ENCODE measurements at places on chromosomes 4 and X. TPM values are rescaled to one million over a fixed set of nuclear protein-coding genes. Genes with fewer than 3 reads are reported as not detected.

Gene SATL1
- total RNA-seq, result 0.99 TPM

Gene MAGEB2
- not detected for total RNA-seq

Gene UGT2B17
- not detected for total RNA-seq

GRCh38 chr4:101169044-101170014 is 178.0 kb downstream of the PPP3CA start:
- no peaks in the 10 kb centered on the region for H3K36me3 ChIP-seq
- H3K4me1 ChIP-seq, result peaks cover 10% of the 10 kb centered on the region
- no peak overlapping the region for H3K27ac ChIP-seq
- peak; percentile 85 for DNase-seq
- H3K4me3 ChIP-seq, result no peak overlapping the region

DNA sequence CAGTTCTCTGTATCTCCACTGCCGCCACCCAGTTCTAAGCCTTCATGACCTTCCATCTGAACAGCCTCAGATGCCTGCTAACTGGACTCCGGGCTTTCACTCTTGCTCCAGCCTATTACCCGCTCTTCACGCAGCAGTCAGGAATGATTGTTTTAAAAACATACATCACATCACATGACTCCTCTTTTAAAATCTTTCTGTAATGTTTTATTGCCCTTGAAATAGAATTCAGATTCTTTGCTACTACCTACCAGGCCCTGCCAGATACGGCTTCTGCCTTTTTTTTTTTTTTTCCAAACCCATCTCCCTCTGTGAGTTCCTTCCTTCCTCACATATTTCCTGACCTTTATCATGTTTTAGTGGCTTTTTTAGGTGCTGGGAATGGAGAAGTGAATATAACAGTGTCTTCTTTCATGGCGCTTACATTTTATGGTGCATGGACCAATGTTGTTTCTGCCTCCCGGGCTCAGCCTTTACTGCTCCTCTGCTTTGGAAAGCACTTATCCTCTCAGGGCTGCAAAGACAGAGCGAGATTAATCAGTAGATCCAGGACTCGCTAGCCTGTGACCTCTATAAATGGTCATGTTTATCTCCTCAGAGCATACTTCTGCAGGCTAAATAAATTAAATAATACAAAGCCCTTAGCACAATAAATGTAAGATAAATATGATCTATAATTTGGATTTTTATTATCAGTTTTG is 58.0 kb downstream of the FBXO8 start:
- no peak overlapping the region for H3K4me3 ChIP-seq
- no peaks in the 10 kb centered on the region for H3K36me3 ChIP-seq
- no peaks in the 10 kb centered on the region for H3K4me1 ChIP-seq
- no peak overlapping the region for H3K27ac ChIP-seq
- DNase-seq, result no peak
- H3K27me3 ChIP-seq, result no peaks in the 10 kb centered on the region

DNA sequence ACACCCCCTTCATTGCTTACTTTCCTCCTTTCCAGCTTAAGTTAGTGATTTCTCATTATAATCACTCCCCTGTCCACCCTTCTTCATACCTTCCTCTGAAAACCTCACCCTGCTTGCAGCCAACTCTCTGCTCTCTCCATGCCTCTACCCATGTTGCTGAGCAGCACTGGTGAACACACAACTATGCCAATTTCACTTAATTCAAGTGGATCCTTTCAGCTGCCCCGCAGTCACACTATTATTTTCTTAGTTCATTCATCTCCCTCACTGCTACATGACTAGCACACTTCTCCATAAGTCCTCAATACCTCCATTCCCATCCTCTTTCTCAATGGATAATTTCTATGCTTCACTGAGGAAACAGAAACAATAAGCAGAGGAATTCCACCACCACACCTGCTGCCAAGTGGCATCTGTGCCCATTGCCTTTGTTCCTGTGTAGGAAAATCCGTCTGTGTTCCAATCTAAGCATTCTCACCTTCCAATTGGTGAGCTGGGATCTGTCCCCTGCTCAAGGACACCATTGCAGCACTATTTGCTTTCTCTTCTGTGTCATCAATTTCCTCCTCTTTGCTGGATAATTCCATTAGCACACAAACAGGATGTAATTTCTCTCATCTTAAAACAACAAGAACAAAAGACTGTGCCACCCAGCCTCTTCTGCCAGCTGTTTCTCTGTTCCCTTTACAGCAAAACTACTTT is 25.2 kb upstream of the PRSS48 start:
- H3K36me3 ChIP-seq, result no peaks in the 10 kb centered on the region
- H3K27ac ChIP-seq, result no peak overlapping the region
- no peaks in the 10 kb centered on the region for H3K4me1 ChIP-seq
- DNase-seq, result no peak
- H3K4me3 ChIP-seq, result no peak overlapping the region

DNA sequence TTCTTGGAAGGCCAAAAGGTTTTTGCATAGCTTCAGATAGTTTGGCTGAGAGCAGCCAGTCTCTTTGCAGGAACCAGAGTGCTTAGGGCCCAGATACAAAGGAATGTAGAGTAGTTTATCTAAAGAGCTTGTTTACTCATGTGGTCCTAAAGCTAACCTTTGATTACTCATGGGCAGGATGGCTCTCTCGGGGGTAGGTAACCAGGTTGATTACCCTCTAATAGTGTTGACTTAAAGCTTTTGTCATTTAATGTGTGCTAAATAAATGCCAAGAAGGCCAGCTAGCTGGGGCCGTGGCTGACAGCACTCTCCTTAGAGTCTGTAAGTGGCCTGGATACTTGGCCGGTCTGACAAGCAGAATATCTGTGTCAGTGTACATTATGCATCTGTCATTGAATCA is 69.7 kb upstream of the MAGEB16 start:
- DNase-seq, result peak; percentile 11
- H3K27ac ChIP-seq, result no peak overlapping the region
- no peaks in the 10 kb centered on the region for H3K27me3 ChIP-seq

- no peak overlapping the region for H3K4me3 ChIP-seq
- no peak overlapping the region for H3K27ac ChIP-seq
- no peaks in the 10 kb centered on the region for H3K36me3 ChIP-seq
- peaks cover 4% of the 10 kb centered on the region for H3K4me1 ChIP-seq
- no peak for DNase-seq
Measured at GRCh38 chr4:38322714-38323113, 341.3 kb upstream of the KLF3 start.

- no peak overlapping the region for H3K27ac ChIP-seq
- peak overlapping the region; percentile 69 for H3K4me3 ChIP-seq
- no peaks in the 10 kb centered on the region for H3K4me1 ChIP-seq
- peaks cover 95% of the 10 kb centered on the region for H3K27me3 ChIP-seq
- DNase-seq, result no peak
Measured at GRCh38 chr4:41361794-41362526, 105.2 kb downstream of the UCHL1 start.

DNA sequence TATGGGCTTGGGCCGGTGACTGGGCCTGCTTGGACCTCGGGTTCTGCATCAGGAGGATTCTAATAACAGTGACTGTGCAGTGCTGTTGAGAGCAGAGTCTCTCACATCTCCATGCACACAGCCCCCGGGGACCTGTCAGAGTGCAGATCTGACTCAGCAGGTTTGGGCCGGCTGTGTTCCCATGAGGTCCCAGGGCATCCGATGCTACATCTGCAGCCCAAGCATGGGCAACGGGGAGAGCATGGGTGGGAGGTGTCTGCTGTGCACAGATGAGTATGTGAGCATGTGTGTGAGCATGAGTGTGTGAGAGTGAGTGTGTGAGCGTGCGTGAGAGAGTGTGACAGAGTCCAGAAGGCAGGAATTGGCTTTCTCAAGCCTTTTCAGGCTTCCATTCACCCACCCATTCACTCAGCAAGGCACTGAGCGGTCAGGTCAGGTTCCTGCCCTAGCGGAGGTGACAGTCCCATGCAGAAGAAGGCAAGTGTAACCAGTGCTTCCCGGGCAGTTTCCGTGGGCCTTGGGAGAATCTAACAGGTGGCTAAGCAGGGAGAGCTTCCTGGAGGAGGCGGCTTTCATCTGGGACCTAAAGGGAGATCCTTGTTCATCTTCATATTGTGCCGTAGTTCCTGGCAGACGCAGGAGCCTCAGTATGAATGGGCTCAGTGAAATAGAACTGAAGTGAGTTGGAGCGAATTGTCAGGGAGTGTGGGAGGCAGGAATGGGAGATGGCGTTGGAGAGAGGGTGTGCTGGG is 62.6 kb downstream of the SORCS2 start:
- no peaks in the 10 kb centered on the region for H3K36me3 ChIP-seq
- peaks cover 19% of the 10 kb centered on the region for H3K4me1 ChIP-seq
- peak; percentile 17 for DNase-seq
- no peaks in the 10 kb centered on the region for H3K27me3 ChIP-seq
- no peak overlapping the region for H3K4me3 ChIP-seq

DNA sequence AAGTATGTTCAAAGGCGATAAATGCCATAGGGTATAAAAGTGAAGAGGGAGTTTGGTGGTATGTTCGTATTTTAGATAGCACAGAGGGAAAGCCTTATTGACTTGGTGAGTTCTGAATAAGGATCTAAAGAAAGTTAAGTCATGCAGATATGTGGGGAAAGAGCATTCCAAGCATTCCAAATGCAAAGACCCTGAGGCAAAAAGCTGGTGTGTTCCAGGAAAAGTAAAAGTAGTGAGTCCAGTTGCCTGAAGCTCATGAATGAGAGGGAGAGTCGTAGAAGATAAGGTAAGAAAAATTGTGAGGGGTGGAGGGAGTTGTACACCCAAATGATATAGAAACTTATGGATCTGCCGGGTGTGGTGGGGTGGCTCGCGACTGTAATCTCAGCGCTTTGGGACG is 426.7 kb downstream of the RPA4 start:
- H3K4me3 ChIP-seq, result no peak overlapping the region
- peak; percentile 27 for DNase-seq
- peaks cover 27% of the 10 kb centered on the region for H3K4me1 ChIP-seq
- no peaks in the 10 kb centered on the region for H3K27me3 ChIP-seq

GRCh38 chr4:25861951-25862410 is 807 bp downstream of the SEL1L3 start:
- peak overlapping the region; percentile 51 for H3K4me3 ChIP-seq
- H3K27ac ChIP-seq, result no peak overlapping the region
- H3K27me3 ChIP-seq, result peaks cover 32% of the 10 kb centered on the region
- H3K4me1 ChIP-seq, result peaks cover 13% of the 10 kb centered on the region
- DNase-seq, result peak; percentile 26

GRCh38 chrX:9374555-9374954 is 90.3 kb upstream of the TBL1X start:
- no peaks in the 10 kb centered on the region for H3K4me1 ChIP-seq
- H3K27ac ChIP-seq, result no peak overlapping the region
- DNase-seq, result no peak
- H3K36me3 ChIP-seq, result no peaks in the 10 kb centered on the region
- H3K27me3 ChIP-seq, result no peaks in the 10 kb centered on the region

DNA sequence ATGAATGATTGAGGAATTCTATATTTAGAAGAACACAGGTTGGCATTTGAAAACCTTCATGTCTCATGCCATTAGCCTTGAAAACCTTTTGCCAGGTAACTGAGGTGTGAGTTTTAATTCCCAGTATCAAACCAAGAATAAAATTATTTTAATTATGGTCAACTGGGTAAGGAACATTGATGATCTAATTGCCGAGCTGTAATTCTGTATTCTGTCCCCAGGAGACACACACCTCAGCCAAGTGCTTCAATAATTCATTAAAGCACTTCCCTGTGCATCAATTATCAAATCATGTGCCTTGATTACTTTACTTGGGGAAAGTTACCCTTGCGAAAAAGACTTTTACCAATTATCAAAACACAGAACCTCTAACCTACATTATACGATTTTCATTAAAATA is 331.9 kb upstream of the GALNT7 start:
- no peaks in the 10 kb centered on the region for H3K4me1 ChIP-seq
- H3K36me3 ChIP-seq, result no peaks in the 10 kb centered on the region
- no peak overlapping the region for H3K4me3 ChIP-seq
- H3K27ac ChIP-seq, result no peak overlapping the region

GRCh38 chr4:172842779-172843178 is 325.8 kb upstream of the GALNT7 start:
- H3K36me3 ChIP-seq, result no peaks in the 10 kb centered on the region
- no peaks in the 10 kb centered on the region for H3K27me3 ChIP-seq
- DNase-seq, result no peak
- no peak overlapping the region for H3K27ac ChIP-seq
- H3K4me1 ChIP-seq, result no peaks in the 10 kb centered on the region
- H3K4me3 ChIP-seq, result no peak overlapping the region

GRCh38 chr4:2068198-2068470 is 9.0 kb downstream of the NAT8L start:
- no peaks in the 10 kb centered on the region for H3K36me3 ChIP-seq
- no peaks in the 10 kb centered on the region for H3K27me3 ChIP-seq
- H3K4me1 ChIP-seq, result peaks cover 11% of the 10 kb centered on the region
- H3K4me3 ChIP-seq, result no peak overlapping the region
- no peak overlapping the region for H3K27ac ChIP-seq

- no peak overlapping the region for H3K4me3 ChIP-seq
- H3K4me1 ChIP-seq, result no peaks in the 10 kb centered on the region
- H3K27me3 ChIP-seq, result no peaks in the 10 kb centered on the region
- DNase-seq, result peak; percentile 2
- no peak overlapping the region for H3K27ac ChIP-seq
Measured at GRCh38 chrX:6021316-6022091, 207.2 kb downstream of the NLGN4X start.

DNA sequence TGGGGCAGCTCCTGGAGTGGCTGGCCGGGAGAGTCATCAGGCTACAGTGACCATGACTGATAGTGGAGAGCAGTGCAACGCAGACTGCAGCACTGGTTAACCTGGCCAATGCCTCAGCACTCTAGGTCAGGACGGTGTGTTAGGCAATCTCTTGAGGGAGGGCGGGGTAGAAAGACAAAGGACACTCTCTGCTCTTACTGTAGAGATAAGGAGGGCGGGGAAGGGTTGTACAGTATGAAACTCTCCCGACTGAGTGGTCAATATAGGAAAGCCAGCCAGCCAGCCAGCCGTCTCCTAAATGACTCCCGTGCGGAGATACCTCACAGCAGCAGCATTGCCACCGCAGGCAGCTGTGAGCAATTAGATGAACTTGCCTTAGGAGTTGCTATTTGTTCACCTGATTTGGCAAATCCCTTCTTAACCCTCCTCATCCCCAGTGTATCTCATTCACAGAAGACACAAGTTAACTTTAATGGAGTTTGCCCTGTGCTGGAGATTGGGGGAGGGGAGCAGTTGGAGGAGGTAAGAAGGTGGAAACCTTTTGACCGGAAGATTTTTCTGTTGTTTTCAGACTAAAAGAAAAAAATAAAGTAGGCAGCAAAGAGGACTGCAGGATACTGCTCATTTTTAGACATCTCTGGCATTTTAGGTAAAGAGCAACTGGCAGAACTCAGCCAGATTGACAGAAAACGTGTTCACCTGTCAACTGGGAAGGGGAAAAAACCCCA is 330.5 kb downstream of the HNRNPD start:
- H3K27me3 ChIP-seq, result peaks cover 32% of the 10 kb centered on the region
- DNase-seq, result peak; percentile 44
- H3K36me3 ChIP-seq, result no peaks in the 10 kb centered on the region
- H3K4me3 ChIP-seq, result peak overlapping the region; percentile 49
- peaks cover 5% of the 10 kb centered on the region for H3K4me1 ChIP-seq
- no peak overlapping the region for H3K27ac ChIP-seq
